ENCODE measurements at places on chromosomes 4 and X. TPM values are rescaled to one million over a fixed set of nuclear protein-coding genes. Genes with fewer than 3 reads are reported as not detected.

CNGA1 gene
- total RNA-seq = not detected

OFD1 gene
- 63.7 TPM for total RNA-seq

STOX2 gene
- total RNA-seq = 0.19 TPM

- H3K36me3 ChIP-seq = no peaks in the 10 kb centered on the region
- no peaks in the 10 kb centered on the region for H3K4me1 ChIP-seq
- H3K27me3 ChIP-seq = no peaks in the 10 kb centered on the region
Observed at GRCh38 chrX:12548746-12549145, 242.5 kb upstream of the PRPS2 start.

- H3K36me3 ChIP-seq = peaks cover 20% of the 10 kb centered on the region
- no peak for DNase-seq
- no peaks in the 10 kb centered on the region for H3K27me3 ChIP-seq
- peaks cover 72% of the 10 kb centered on the region for H3K4me1 ChIP-seq
Observed at GRCh38 chr4:102608190-102608589, 107.0 kb downstream of the NFKB1 start.

DNA sequence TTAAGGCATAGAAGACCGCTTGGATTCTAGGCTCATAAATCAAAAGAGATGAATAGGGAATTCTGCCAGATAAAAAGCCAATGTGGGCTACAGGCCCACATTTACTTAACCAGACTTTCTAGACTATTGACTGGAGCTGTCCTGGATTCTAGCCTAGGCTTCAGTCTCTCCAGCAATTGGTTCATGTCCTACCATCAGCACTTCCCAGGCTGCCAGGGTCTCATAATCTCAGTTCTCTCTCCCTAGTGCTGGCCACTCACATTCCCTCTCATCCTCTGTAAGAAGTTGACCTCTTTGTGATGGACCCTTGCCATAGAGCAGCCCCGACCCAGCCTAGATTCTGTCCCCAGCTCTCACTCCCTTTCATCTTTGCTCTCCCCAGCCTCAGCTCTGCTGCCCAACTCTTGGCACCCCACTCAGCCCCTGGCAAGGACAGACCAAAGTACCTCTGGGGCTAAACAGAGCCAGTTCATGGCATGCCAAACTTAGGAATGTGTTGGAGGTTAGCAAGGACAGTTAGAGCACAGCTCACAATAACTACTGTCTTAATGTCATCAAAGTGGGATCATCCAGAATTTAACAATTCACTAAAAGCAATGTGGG, 396.2 kb downstream of the INPP4B start:
- H3K27me3 ChIP-seq = no peaks in the 10 kb centered on the region
- no peak overlapping the region for H3K27ac ChIP-seq
- H3K4me3 ChIP-seq = no peak overlapping the region

GRCh38 chr4:82360298-82361177, 13.3 kb downstream of the HNRNPD start:
- peaks cover 90% of the 10 kb centered on the region for H3K4me1 ChIP-seq
- H3K27me3 ChIP-seq = no peaks in the 10 kb centered on the region
- peak overlapping the region; percentile 98 for H3K27ac ChIP-seq
- no peak for DNase-seq
- H3K4me3 ChIP-seq = no peak overlapping the region

GRCh38 chr4:168793542-168793941, 216.5 kb downstream of the CBR4 start:
- H3K27me3 ChIP-seq = no peaks in the 10 kb centered on the region
- no peaks in the 10 kb centered on the region for H3K4me1 ChIP-seq
- no peak overlapping the region for H3K27ac ChIP-seq

DNA sequence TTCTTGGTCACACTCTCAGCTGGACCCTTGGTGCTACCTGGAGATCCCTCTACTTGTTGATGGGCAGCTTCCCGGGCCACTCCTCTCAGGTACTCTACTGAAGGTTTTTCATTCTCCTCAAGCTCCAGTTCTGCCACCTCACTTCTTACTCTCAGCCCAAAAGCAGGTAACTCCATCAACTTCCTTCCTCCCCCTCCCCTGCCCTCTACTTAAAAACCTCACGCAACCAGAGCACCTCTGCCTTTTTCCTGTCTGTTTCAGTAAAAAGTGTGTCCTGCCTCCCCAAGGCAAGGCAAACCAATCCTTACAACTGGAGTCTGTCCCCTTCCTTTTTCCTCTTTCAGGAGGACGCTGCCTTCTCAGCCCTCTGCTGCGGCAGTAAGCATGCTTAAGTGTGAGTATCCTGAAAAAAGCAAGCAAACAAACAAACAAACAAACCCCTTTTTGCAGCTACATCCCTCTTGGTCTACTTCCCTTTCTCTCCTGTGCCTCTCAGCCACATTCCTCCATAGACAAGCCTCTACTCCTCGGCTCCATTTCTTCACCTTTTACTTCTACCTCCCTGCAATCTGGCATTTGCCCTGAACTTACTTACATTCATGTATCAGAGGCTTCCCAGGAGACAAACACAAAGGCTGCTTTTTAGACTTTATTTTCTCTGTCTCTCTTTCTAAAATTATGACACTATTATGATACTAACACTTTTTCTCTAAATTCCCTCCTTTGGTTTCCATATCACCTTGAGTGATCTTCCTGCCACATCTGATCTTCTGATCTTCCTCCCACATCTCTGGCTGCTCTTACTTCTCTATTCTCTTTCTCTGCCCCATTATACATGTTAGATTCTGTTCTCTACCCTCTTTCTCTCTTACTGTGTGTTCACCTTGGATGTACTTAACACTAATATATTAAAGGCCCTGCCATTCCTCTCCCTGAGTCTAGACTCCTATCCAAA, 5.4 kb downstream of the ALPK1 start:
- no peak overlapping the region for H3K4me3 ChIP-seq
- no peak for DNase-seq
- H3K27ac ChIP-seq = no peak overlapping the region
- H3K36me3 ChIP-seq = peaks cover 3% of the 10 kb centered on the region
- peaks cover 38% of the 10 kb centered on the region for H3K4me1 ChIP-seq

DNA sequence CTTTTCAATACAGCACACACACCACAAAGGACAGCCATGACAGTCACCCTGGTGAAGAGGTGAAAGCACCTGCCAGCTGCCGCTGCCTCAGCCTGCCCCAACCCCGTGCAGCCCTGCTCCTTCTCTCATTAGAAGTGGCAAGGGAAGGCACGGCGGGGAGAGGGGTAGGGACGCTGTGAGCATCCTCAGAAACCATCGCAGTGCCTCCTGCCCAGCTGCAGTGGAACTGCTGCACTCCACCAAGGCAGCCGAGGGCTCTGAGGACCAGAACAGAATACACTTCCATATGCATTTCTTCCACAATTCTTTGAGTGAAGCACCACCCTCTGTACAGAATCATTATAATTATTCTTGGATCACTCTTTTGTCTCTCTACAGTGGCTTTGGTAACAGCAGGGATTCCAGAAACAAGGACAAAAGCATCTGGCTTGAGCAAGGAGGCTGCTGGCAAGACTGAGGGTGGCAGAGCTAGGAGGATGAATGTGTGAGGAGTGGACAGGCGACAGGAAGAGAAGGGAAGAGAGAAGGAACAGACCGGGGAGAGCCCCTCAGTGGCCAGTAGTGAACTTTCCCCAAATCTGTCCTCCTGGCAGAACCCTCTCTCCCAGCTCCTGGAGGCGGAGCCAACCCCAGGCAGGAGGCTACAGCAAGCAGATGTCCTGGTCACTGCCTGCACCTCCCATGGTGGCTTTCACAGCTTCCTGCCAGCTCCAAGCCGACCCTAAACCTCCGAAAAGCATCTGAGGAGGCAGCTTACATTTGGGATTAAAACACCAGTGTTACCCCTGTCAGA, 73.2 kb downstream of the MTNR1A start:
- no peak overlapping the region for H3K4me3 ChIP-seq
- H3K4me1 ChIP-seq = no peaks in the 10 kb centered on the region
- no peaks in the 10 kb centered on the region for H3K27me3 ChIP-seq
- H3K36me3 ChIP-seq = no peaks in the 10 kb centered on the region
- no peak overlapping the region for H3K27ac ChIP-seq

GRCh38 chrX:153546386-153546785, 28.9 kb downstream of the ATP2B3 start:
- H3K4me1 ChIP-seq = no peaks in the 10 kb centered on the region
- no peak overlapping the region for H3K27ac ChIP-seq
- no peak overlapping the region for H3K4me3 ChIP-seq

Measured in activated T-cell treated with anti-CD3 and anti-CD28 coated beads, Interleukin-2, amount 50 U/mL, for 72 hours (primary cell).